Motor neuron (in vitro differentiated cells): ENCODE measurements at places on chromosomes 5 and 9. TPM values are rescaled to one million over a fixed set of nuclear protein-coding genes. Genes with fewer than 3 reads are reported as not detected.

Gene SLC25A2
- 0.52 TPM in 1 of 2 replicates, not detected in the other for total RNA-seq

Gene PCDHGB4
- 1.1 and 1.4 TPM in 2 replicates for total RNA-seq

Gene SPINK13
- 0.34 TPM in 1 of 2 replicates, not detected in the other for total RNA-seq

Gene TMEM252
- not detected in 2 replicates for total RNA-seq

Gene GNAQ
- total RNA-seq, result 36.6 and 42.6 TPM in 2 replicates

Gene GMCL2
- 0.08 TPM in 1 of 2 replicates, not detected in the other for total RNA-seq

Gene SPAAR
- total RNA-seq, result 0.67 TPM in 1 of 2 replicates, not detected in the other

Gene SAP30L
- 12.0 and 12.7 TPM in 2 replicates for total RNA-seq

Gene PCDHGA12
- total RNA-seq, result 0.73 and 1.0 TPM in 2 replicates

Gene CATSPER3
- total RNA-seq, result 0.31 and 0.32 TPM in 2 replicates

- no peak for ATAC-seq
Observed at GRCh38 chr9:91315191-91315590, 46.5 kb downstream of the AUH start.

DNA sequence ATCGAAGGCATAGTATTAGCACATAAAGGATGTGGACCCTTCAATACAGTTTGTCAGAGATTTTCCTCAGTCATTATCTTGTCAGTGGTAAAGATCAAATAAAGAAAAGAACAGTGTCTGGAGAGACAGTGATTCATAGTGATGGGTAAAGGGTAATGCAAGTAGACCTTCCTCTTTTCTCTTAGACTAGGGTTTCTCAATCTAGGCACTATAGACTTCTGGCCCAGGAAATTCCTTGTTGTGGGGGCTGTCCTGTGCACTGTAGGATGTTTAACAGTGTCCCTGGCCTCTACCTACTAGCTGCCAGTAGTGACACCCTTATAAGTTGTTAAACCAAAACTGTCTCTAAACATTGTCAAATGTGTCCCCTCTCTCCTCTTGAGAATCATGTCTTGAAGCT lies 6.9 kb downstream of the CAMK4 start:
- no peak for ATAC-seq

GRCh38 chr5:18761801-18762200 lies 1127.5 kb downstream of the TAF11L14 start:
- ATAC-seq, result no peak

DNA sequence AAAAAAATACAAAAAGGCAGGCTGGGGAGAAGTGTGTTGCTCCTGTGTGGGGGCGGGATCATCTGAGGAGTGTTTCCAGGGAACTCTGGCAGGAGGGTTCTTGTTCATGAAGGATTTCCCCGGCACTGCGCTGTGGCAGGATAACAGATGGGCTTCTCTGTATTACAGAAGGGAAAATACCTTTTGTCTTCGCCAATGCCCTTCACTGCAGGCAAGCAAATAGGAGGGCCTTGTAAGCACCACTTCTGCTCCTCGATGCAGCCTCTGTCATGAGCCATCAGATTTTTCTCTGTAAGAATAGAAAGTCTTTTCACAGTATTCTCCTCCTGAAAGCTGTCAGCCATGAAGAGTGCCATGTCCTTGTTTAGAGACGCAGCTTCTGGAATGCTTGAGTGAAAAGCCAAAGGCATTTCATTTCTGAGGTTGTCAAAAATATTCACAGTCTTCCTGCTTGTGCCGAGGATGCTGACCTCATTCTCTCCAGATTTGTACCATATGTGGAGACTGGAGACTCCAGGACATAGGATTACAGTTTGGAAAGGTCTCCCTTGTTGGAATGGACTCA lies 294.0 kb downstream of the YTHDC2 start:
- ATAC-seq, result peak; percentile 92

GRCh38 chr5:65474130-65474711 lies 7.5 kb downstream of the ADAMTS6 start:
- ATAC-seq, result no peak

DNA sequence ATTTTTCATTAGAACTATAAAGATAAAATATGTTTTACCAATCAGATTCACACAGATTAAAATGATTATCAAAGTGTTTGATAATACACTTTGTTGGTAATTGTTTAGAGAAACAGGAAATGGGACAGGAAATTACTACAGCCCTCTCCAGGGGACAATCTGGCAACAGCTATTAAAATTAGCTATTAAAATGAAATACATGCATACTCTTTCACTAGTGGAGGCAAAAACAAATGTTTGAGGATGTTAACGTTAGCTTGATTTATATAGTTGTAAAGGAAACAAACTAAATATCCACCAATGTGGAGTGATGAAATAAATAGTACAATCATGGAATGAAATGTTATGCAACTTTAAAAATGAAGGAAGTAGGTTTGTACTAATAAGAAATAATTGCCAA lies 53.7 kb downstream of the TARS1 start:
- no peak for ATAC-seq

DNA sequence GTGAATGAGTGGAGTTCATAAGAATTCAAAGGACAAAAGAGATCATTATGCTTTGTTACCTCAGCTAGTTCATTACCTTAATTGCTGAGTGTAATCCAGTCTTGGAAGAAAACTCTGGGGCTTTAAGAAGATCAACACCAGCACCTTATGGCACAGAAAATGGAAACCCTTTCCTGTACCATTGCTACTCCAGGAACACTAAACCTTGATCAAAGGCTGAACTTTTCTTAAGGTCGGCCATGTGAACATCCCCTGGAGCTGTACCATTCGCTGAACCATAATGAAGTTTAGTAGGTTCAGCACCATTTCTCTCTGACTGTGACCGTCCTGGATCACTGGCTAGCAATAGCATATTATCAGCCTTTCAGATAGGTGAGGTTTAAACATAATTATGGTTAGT lies 97.4 kb downstream of the PBX3 start:
- no peak for ATAC-seq

GRCh38 chr9:121339437-121339836 lies 30.6 kb downstream of the STOM start:
- no peak for ATAC-seq

DNA sequence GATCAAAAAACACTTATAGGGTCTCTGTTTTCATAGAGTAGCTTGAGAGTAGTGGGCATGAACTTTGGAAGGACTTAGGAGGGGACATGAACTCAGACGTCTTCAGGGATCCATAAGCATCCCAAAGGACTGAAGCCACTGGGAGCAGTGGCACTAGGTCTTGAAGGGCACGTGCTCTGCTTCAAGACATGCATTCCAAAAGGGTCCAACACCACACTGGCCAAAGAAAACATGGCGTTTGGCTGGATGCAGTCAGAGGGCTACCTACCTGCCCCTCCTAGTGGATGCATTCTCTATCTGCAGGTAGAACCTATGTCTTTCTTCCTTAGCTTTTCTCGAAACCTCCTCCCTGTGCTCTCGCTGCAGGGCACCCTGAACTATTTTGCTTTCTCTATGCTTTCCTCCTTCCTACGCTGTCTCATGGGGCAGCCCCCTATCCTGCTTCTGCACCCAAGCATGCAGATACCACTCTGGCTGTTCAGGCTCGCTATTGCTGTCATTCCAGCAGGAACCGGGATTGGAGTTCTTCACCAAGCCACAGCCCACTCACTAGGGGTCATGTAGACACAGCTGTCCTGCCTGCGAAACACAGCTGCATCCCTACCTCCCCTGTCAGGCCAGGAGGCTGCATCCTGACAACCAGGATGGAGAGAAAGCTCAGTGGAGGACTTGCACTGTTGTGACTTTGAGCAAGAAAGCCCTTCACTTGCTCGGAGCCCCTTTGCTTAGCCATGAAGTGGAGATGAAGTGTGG lies 11.9 kb downstream of the FAM240B start:
- no peak for ATAC-seq

DNA sequence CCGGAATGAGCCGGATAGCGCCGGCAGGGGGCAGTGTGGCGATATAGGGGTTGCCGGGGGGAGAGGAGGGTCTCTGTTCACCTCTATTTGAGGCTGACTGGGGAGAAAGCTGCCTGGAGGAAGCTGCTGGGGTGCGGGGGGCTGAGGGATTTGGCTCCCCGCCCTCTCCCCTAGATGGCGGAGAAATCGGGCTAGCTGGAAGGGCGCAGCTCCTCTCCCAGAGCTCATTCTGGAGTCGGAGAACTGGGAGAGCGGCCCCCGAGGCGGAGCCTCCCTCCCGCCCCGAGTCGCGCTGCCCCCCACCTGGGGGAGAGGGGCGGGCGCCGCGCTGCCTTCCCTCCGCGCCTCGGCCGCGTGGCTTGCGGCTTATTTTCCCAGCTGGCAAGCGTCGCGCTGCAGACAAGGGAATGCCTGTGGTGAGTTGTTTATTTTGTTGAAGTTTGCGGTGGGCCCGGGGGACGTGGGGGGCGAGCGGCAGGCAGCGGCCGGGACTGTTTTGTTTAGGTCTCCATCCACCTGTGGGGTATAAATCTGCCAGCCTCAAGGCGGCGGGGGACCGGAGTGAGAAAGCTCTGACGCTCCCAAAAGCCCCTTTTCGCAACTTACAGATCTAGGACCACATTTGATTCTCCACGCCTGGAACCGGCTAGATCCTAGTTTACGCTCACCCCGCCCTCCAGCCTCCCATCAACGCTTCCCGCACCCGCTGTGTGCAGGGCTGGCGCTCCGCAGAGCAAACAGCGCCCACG lies 4.1 kb upstream of the RGMB start:
- peak; percentile 28 for ATAC-seq

- no peak for ATAC-seq
Observed at GRCh38 chr5:94389515-94389899, 228.9 kb downstream of the KIAA0825 start.

GRCh38 chr9:92807757-92808725 lies 43.4 kb upstream of the BICD2 start:
- ATAC-seq, result no peak

DNA sequence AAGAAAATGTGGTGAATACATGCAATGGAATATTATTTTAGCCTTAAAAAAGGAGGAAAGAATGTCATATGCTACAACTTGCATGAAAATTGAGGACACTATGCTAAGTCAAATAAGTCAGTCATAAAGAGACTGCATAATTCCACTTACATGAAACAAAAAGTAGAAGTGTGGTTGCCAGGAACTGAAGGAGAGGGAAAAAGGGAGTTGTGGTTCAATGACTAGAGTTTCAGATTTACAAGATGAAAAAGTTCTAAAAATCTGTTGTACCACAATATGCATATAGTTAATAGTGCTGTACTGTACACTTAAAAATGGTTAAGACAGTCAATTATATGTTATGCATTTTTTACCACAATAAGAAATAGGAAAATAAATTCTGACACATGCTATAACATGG lies 95.4 kb downstream of the SLC44A1 start:
- peak; percentile 18 for ATAC-seq

DNA sequence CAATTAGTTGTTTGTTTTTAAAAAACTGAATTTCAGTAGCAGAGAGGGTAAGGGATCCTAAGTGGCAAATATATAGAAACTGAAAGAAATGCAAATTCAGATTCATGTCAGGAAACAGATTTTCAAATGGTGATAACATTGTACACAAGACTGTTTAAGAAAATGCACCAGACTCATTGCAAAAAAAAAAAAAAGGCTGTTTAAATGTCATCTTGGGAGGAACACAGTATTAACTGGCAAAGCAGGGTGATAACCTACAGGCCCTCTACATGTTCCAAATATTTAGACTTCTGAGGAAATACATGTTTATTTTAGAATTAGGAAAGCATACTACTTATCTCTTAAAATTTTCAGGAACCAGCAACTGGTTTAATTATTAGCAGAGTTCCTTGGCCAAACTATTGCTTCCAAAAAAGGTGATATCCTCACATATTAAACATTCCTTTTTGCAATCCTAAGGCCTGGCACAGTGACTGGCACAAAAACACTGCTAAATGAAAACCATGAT lies 114.5 kb downstream of the TSSK1B start:
- ATAC-seq, result no peak

GRCh38 chr5:100691548-100691947 lies 156.4 kb downstream of the FAM174A start:
- ATAC-seq, result no peak

GRCh38 chr9:89386797-89387196 lies 68.5 kb downstream of the SECISBP2 start:
- ATAC-seq, result no peak

GRCh38 chr5:72452515-72453245 lies 54.5 kb downstream of the ZNF366 start:
- ATAC-seq, result peak; percentile 67

- no peak for ATAC-seq
Observed at GRCh38 chr5:60887096-60887495, 43.0 kb upstream of the ELOVL7 start.

- peak; percentile 52 for ATAC-seq
Observed at GRCh38 chr9:33158843-33159776, 8.0 kb downstream of the B4GALT1 start.

DNA sequence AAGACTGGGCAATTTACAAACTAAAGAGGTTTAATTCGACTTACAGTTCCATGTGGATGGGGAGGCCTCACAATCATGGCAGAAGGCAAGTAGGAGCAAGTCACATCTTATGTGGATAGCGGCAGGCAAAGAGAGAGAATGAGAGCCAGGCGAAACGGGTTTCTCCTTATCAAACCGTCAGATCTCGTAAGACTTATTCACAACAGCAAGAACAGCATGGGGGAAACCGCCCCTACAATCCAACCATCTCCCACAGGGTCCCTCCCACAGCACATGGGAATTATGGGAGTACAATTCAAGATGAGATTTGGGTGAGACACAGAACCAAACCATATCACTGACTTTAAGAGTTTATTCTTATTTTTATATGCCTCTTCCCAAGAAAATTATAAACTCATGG lies 60.3 kb downstream of the RFK start:
- no peak for ATAC-seq

DNA sequence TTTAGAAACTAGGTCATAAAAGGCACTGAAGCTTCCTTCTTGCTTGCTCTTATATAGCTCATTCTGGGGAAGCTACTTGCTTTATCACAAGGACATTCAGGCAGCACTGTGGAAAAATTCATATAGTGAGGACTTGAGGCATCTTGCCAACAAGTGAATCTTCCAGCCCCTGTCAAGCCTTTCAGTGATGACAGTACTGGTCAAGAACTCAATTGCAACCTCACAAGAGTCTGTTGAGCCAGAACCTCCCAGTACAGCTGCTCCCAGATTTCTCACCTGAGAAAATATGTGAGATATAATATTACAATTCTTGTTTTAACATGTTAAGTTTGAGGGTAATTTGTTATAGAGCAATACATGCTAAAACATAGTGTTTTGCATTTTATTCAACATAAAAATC lies 2011.0 kb upstream of the NUDT12 start:
- no peak for ATAC-seq

DNA sequence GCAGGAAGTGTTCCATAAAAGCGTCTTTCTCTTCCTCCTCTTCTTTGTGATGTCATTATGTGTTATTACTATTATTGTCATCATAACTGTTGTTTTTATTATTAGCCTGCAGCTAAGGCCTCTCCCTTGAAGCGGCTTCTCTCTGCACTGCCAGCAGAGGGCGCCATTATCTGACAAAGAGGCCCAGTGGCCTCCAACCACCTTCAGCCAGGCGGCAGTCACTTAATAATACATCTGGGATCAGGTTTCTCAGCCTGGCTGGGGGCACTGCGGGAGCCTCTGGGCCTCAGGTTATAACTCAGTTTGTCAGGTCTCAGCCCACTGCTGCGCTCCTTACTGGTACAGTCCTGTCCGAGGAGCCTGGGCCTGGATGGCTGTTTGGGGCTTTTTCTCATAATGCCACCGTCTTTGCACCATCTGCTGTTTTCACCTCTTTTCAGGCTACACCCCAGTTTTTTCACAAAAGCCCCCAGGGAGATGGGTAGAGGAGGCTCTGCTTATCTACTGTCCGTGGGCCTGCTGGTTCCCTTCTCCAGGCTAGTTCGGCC lies 281.9 kb downstream of the NSG2 start:
- no peak for ATAC-seq

- no peak for ATAC-seq
Observed at GRCh38 chr5:139880416-139881142, 85.0 kb downstream of the PSD2 start.

- peak; percentile 90 for ATAC-seq
Observed at GRCh38 chr9:18473652-18474279, at the start of gene ADAMTSL1. ADAMTSL1 (plus strand) TSS chr9:18474153; CDS start chr9:18474233, 80 bp downstream.
